ENCODE measurements at places on chromosomes 4 and X.
A peak's percentile ranks its signal among the peaks of the same experiment; 100 is the strongest.

GRCh38 chrX:97267396-97268181 is 383.9 kb downstream of the RPA4 start:
- no peak for DNase-seq

DNA sequence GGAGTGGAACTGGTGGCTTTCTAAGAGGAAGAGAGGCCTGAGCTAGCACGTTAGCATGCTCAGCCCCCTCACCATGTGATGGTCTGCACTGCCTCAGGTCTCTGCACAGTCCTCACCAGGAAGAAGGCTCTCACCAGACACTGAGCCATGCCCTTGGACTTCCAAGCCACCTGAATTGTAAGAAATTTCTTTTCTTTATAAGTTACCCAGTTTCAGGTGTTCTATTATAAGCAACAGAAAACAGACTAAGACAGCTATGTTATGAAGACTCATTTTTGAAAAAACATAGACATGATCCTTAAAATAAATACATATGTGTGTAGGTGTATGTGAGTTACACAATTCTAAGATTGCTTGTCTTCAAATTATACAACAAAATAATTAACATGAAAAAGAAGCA is 74.7 kb downstream of the CEP44 start:
- DNase-seq: no peak

- DNase-seq: no peak
Measured at GRCh38 chr4:184010696-184011095, 105.6 kb downstream of the STOX2 start.

GRCh38 chr4:30901461-30902451 is 181.6 kb downstream of the PCDH7 start:
- DNase-seq: peak; percentile 20

GRCh38 chrX:318739-319578 is at the start of gene GTPBP6:
Gene GTPBP6, minus strand, starts transcription at chrX:318796. Its CDS starts 9 bp downstream, at chrX:318787.
- DNase-seq: peak; percentile 99

DNA sequence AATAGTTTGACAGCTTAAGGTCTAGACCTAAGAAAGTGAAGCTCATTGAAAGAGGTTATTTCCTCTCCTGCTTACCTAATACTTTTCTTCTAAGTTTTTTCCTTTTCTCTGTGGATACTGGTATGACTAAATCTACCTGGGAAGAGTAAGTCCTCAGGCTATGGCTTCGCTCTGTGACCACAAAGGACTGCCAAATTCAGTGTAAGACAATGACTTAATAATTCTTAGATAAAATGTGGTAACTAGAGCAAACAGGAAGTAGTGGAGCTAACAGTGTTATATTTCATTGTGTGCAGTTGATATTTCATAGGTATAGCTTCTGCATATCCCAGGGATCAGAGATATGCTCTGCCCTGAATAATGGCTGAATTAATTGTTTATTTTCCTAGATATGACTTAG is 418.9 kb downstream of the CCSER1 start:
- DNase-seq: no peak

GRCh38 chr4:13670456-13671160 is 43.1 kb upstream of the BOD1L1 start:
- no peak for DNase-seq

DNA sequence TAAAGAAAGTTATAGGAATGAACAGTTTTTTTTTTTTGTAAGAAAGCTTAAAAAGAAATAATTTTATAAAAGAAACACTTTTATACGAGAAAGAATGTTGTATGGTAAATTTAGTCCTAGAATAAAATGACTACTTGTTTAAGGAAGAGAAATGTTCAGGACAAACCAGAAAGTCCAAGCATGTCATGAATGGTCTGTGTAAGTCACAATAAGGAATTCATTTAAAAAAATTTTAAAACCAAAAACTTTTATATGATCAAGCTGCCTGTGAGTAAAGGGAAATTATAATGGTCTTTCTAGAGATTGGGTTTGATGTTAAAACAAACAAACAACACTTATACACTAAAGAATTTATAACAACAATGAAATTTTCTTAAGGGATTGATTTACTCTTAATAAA is 858.9 kb upstream of the PCDH7 start:
- no peak for DNase-seq

DNA sequence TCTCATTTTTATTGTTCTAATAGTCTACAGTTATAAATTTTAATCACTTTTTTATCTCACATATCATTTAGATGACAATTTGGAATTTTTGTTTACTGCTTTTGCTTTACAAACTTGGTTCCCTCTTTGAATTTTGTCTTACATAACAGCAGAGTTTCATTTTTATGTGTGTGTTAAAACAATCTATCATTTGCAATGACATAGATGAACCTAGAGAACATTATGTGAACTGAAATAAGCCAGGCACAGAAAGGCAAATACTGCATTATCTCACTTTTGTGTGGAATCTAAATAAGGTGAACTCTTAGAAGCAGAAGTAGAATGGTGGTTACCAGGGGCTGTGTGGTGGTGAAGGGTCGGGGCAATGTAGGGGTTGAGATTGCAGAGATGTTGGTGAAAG is 170.7 kb downstream of the GASK1B start:
- no peak for DNase-seq

- no peak for DNase-seq
Measured at GRCh38 chrX:34406580-34406979, 250.5 kb downstream of the TMEM47 start.

DNA sequence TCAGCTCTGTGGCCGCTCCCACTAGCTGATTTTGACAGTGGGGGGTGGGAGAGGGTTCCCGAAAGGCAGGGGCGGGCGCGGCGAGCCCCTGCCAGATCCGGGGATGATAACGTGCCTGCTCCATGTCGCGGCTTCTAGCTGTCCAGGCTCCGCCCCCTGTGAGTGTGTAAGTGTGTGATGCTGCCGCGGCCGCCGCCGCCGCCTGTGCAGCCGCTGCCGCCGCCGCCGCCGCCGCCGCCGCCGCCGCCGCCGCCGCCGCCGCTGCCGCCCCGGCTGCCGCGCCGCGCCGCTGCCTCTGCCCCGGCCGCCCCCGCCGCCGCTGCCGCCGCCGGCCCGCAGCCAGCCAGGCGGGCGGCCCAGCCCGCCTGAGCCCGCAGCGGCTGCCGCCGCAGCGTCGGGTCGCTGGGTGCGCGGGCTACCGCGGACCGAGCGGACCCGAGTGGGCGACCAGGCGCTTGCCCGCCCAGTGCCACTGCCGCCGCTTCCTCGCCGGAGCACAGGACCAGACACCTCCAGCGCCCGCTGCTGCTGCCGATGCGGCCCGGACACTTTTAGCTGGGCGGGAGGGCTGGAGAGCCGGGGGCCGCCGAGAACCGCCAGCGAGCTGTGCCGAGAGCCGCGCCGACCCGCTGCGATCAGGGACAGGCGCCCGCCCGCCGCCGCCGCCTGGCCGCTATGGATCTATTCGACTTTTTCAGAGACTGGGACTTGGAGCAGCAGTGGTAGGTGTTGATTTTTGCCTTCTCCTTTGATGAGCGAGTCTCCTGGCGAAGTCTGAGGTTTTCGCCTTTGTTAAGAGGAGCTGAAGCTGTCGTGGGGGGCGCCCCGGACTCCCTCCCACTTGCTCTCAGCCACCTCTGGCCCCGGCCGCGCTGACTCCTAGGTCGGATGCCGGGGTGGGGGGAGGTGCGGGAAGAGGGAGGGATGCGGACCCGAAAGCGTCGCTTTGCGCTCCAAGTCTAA is at the start of gene AFF2:
Gene AFF2 (plus strand): TSS at position 195 of the 963 bp plus-strand sequence. CDS start 481 bp downstream, at position 676.
- DNase-seq: no peak

GRCh38 chr4:94306713-94307112 is 35.9 kb downstream of the HPGDS start:
- no peak for DNase-seq

GRCh38 chr4:117957571-117957970 is 76.7 kb upstream of the NDST3 start:
- DNase-seq: no peak
